ENCODE measurements at places on chromosomes 11 and 22. TPM values are rescaled to one million over a fixed set of nuclear protein-coding genes. Genes with fewer than 3 reads are reported as not detected.

DNA sequence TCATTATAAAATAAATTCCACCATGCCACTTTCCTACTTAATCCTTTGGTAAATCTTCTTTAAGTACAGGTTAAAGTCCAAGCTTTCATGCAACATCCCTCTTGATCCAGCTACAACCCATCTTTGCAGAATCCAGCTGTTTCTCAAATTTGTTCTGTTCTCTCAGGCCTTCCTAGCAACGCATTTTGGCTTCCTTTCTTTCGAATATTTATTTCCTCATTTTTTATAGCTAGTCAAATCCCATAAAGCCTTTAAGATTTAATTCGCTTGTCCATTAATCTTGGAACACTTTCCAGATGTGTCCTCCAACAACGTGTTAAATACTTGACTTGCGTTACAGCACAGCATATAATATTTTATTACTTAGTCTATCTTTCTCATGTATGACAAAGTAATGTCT, 600.1 kb upstream of the CHORDC1 start:
- DNase-seq = no peak

DNA sequence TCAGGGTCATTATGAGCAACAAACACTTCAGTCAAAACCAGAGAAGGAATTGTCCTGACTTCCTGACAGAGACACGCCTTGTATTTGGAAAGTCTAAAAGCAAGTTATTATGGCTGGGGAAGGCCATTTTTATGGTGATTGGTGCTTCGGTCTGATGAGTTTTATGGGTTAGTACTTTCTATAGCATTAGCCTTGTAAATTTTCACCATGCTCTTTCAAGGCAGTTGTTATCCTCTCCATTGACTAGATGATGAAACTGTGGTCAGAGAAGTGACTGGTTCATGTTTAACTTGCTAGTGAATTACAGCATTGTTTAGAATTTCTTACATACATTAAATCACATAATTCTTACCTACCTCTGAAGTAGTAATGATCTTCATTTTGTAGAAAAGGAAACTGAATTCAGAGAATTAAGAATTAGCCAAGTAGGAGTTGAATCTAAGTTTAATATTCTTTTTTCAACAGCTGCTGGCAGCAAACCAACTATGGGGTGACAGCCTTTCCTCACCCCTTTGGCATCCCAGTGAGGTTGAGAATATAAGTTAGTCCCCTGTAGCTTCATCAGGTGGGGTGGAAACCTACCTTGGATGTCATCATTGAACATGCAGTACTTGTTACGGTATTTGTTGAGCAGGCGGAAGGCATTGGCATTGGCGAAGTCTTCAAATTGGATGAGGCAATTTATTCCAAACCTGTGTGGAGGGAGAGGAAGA, 90.0 kb downstream of the CCDC81 start:
- no peak for DNase-seq

DNA sequence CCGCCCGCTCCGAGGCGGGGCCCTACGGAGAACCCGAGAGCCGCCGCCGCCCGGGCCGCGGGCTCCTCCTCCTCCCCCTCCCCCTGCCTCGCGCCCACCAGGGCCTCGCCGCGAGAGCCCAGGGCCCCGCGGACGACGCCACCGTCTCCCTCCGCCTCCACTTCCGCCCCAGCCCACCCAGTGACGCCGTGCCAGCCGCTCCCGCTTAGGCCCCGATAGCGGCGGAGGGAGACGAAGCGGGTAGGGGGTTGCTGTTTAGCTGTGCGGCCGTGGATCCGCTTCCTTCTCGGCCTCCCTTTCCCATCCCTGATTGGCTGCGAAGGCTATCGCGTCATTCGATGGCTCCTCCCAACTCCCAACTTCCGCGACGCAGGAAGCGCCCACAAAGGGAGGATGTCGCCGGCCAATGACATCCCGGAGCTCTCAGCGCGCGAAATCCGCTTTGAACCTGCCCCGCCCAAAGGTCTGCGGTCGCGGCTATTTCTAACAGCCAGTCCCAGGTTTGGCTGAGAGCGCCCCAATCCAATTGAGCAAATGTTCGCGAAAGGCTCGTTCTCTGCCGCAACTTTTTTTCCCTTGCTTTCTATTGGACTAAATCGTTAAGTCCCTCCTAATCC, at the start of gene FAM76B:
Gene FAM76B (minus strand): TSS at position 277 of the 617 bp plus-strand sequence. CDS start 304 bp downstream, outside the sequence.
- DNase-seq = peak; percentile 96

Gene MRPL11
- polyA plus RNA-seq = 60.9 TPM

Gene MUC5AC
- polyA plus RNA-seq = not detected

- no peak for DNase-seq
These were observed 33.0 kb downstream of the SAMM50 start for GRCh38 chr22:43988116-43988820.

Gene KBTBD3
- polyA plus RNA-seq = 3.2 TPM

- DNase-seq = no peak
These were observed 11.0 kb downstream of the TKFC start for GRCh38 chr11:61343792-61344745.

GRCh38 chr22:50605613-50606074, 5.1 kb downstream of the MAPK8IP2 start:
- no peak for DNase-seq
